GF-D8 (cell line): ENCODE measurements at places on chromosomes 3 and 15.

DNA sequence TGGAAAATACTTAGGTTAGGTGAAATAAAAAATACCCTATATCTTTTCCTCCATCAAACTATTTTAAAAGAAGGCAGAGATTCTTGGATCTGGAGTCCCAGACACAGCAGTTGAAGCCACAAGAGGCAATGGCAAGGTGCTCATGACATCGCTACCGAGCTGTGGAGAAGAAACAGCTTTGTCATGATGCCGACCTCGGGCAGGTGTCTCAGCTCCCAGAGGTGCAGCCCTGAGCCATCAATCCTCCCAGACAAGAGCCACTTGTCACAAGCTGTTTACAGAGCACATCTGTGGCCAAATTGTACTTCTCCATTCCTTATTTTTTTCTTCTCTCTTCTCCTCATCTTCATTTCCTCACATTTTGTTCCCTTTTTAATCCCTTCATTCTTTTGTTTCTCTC lies 50.8 kb downstream of the GPR176 start:
- DNase-seq, result no peak

GRCh38 chr3:186421946-186422345 lies 59.9 kb upstream of the DGKG start:
- no peak for DNase-seq

DNA sequence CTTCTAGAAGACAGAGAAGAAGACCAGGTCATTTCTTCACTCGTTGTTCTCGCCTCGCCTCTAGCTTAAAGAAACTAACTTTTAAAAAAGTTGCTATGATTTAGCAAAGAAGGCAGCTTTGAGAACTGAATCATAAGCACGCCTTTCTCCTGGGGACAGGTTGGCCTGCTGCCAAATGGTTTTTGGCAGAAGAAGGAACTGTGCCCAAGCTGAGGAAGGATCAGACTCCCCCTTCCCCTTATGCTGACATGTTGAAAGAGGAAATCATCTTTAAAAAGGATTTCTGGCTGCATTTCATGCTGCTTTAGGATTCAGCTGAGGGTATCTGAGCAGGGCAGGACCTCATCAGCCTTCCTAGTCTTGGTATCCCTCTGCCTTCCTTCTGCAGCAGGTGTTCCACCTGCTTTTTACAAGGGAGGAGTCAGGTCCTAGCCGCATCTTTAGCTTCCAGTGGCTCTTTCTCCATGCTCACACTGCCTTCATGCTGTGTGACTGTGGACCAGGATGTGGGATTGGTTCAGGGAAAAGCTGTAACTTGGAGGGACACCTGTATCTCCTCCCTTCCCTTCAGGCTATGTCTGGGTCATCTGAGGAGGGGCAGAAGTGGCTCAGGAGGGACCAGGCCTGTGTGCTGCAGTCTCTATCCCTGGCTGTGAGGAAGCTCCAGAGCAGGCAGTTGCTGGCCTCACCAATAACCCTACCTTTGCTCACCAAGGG lies 34.1 kb upstream of the HACD2 start:
- DNase-seq, result peak; percentile 71

GRCh38 chr3:196317687-196318467 lies at the start of gene DYNLT2B:
DYNLT2B (minus strand) TSS chr3:196318240; CDS start chr3:196318152, 88 bp downstream.
- DNase-seq, result peak; percentile 82

- no peak for DNase-seq
Observed at GRCh38 chr3:45529697-45530096, 64.9 kb upstream of the LIMD1 start.

DNA sequence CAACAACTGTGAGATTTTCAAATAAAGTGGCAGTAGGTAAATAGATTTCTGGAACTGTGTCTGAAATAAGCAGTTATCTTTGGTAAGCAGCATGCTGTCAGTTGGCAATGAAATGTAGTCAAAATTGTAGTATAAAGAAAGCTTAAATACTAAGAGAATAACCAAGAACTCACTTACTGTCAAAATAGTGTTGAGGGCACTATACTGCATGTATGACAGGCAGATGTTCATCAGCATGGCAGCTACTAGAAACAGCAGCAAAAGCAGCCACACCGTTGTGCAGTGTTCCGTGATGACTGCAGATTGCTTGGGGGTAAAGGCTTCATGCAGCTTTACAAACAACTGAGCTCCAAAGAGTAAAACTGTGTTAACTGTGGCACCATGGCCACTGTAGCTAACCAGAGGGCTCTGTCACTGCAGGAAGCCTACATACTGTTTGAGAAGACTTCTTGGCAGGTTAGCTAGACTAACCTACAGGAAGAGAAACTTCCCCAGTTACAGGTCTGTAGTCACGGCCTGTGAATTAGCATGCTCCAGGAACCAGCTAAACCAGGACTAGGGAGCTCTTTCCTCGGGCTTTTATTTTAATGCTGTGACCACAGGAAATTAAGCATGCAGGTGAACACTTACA lies 459.7 kb downstream of the TBL1XR1 start:
- no peak for DNase-seq

- no peak for DNase-seq
Observed at GRCh38 chr3:60979461-60980341, 271.6 kb downstream of the FHIT start.

- no peak for DNase-seq
Observed at GRCh38 chr15:80326270-80326669, 74.3 kb upstream of the CTXND1 start.

GRCh38 chr3:124282751-124283651 lies 291.1 kb upstream of the ROPN1 start:
- DNase-seq, result no peak

DNA sequence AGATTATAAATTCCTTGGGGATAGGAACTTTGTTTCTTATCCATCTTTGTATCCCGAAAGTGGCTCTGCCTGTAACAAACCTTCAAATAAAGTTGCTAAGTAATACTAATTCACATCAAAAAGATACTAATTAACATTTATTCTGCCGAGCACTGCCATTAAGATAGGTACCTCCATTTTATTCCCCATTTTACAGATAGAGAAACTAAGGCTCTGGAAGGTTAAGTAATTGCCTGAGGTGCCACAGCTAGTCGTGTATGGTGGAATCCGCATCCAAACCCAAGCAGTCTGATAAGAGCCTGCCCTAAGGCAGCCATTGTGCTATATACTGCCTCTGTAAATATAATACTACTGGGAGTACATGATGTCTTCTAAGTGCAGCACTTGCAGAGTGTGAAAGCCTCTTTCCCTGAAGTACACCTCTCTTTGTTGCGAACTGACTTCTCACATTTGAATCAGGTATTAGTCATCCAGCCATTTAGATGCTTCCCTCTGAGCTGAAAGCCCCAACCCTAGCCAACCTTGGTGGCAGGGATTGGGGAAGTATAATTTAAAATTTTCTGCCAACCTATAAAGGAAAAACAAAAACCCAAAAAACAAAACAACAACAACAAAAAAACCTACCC lies 78.5 kb upstream of the CHD2 start:
- no peak for DNase-seq

GRCh38 chr15:77173487-77173886 lies 102.6 kb upstream of the TSPAN3 start:
- DNase-seq, result no peak

GRCh38 chr15:75138016-75138999 lies 63.4 kb upstream of the C15orf39 start:
- DNase-seq, result no peak

GRCh38 chr15:93146196-93146595 lies 57.2 kb upstream of the RGMA start:
- DNase-seq, result no peak

DNA sequence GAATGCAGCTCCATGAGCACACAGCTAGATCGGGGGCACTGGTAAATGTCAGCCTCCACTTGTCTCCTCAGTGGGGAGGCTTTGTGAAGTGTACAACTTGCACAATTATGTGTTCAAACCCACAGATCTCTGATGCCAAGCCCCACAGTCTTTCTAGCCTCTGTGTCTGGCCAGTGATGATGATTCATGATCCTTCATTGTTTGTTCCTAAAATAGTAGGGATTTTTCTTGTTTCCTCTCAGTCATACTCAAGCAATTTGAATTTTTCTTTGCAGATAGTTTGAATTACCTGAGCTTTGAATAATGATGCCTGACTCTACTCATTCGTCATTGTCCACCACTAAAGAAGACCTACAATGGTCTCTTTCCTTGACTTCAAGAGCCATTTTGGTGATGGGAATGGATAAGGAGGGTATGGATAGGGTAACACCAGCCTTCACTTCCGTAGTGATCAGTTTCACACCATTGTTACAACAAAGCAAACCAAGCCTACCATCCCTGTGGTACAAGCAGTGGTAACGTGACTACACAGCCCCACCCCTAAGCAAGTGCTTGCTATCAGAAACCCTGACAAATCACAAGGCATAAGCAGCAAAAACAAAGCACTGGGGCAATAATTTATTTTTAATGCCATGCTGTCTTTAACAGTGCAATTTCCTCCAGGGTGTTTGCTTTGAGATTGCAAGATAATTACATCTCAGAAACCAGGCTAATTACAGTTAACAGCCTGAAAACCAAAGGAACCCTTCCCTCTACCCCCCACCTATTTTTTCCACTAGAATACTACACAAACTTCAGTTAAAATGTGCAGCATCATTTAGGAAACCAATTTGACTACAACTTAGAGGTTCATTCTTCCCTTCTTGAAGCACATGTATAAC lies 114.1 kb upstream of the PPP2R3A start:
- no peak for DNase-seq

DNA sequence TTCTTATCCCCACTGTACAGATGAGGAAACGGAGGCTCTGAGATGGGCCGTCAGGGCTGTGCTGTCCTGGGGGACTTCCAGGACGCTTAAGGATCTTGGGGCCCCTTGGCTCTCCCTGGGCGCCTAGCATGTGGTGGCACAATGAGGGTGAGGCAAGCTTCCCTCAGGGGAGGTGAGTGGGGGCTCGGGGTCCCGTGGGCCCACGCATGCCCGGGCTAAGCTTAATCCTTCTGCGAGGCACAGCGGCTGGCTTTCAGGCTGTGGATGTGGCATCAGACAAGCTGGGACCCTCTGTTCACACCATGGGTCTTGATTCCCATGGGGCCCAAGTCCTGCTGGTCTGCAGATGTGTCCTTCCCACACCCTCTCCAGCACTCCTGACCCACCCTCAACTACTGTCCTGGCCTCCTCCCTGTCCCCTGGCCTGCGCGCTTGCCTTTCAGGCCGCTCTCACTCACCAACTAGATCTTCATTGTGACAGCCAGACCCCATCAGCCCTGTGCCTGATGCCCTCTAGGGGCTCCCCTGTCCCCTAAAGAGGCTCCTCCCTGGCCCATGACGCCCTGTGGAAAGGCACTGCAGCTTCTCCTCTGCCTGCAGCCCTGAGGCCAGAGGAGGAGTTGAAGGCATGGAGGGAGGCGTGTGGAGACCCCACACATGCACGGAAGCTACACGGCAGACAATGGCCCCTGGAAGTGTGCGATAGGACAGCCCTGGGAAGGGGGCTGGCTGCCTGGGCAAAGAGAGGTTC lies 11.3 kb downstream of the DUSP7 start:
- no peak for DNase-seq

DNA sequence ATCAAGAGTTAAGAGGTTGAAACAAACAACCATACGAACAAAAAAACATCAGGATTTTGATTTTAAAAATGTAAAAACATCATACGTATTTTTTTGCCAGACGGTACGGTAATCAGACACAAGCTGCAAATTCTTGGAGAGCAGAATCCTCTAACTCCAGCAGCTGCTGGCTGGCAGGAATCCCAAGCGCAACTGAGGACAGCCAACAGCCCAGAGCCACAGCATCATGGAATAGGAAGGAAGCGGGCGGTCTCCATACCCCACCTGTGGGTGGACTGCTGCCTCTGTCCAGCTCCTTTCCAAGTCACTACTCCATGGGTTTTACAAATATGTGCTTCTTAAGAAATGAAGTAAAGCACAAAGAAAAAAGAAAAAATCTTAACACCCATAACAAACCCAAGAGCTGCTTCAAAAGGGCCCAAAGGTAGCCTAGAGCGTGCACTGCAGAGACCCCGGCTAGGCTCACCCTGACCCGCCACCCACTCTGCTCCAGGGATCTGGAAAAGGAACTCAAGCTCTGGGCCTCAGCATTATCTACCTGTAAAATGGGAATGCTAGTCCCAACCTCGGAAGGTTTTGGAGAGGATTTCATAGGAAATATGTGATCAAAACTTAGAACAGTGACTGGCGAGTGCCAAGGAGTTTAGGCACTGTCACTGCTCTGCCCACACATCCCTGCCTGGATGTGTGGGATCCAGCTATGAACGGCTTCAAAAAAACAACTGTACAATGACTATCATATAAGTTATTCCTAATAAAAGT lies 33.4 kb downstream of the ZXDC start:
- no peak for DNase-seq

DNA sequence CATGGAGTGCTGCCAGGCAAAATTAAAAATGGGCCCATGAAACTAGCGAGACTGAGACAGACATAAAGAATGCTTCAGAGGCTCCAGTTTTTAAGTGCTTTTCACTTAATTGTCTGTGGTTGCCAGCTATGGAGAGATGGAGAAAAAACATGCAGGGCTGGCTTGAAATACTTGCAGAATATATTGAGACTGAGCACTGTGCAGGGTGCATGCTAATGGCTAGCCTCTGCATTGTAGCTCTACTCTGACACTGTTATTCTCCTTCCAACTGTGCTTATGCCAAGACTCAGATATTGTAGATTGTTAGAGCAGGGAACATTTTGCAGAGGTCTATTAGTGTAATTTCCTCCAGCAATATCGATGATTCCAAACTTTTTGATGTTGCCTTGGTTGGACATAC lies 735.0 kb downstream of the PDCD6IP start:
- no peak for DNase-seq

GRCh38 chr3:11568503-11569155 lies 75.1 kb downstream of the VGLL4 start:
- DNase-seq, result no peak

GRCh38 chr3:33898901-33899300 lies 100.5 kb downstream of the PDCD6IP start:
- DNase-seq, result no peak

- no peak for DNase-seq
Observed at GRCh38 chr3:29763115-29763514, 482.2 kb downstream of the RBMS3 start.

GRCh38 chr15:70741107-70741531 lies 22.2 kb downstream of the UACA start:
- DNase-seq, result no peak

GRCh38 chr15:90557186-90558084 lies 27.7 kb downstream of the CRTC3 start:
- no peak for DNase-seq

DNA sequence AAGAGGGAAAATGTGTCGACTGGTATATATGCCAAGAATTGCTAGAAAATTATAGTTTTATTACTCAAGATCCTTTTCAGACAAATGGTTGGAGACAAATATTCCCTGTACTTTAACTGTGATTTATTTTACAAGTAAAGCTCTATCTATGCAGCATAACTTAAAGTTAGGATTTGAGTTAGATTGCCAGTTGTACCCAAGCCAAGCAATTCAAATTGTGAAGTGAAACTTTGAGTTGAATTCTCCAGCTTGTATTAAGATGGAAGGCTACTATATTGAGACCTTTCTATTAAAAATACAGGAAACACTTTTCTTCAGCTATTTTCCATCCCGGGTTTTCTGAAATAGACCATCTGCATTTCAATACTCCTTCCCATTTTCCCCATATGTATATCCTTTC lies 333.1 kb upstream of the RBMS3 start:
- no peak for DNase-seq
